ENCODE measurements at places on chromosomes 7 and 10.

DNA sequence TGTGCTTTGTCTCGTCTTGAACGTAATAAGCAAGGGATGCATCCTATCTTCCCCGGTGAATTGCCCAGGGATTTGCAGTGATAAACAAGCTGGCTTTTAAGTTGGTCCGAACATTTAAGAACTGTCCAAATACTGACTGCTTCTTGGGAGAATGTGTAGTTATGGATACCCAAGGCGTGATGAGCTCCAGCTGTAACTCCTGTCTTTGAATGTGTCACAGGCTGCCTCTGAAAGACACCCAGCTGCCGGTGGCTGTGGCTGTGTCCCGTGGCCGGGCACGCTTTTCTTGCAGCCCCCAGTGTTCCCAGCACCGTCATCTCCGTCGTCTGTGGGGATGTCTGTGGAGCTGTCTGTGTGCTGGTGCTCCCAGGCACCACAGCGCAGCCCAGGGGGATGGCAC lies 118.1 kb downstream of the GLRX3 start:
- DNase-seq = no peak

GRCh38 chr7:36671432-36671829 lies 52.9 kb downstream of the AOAH start:
- no peak for DNase-seq

GRCh38 chr10:78255796-78256638 lies 222.4 kb downstream of the RPS24 start:
- peak; percentile 100 for DNase-seq

DNA sequence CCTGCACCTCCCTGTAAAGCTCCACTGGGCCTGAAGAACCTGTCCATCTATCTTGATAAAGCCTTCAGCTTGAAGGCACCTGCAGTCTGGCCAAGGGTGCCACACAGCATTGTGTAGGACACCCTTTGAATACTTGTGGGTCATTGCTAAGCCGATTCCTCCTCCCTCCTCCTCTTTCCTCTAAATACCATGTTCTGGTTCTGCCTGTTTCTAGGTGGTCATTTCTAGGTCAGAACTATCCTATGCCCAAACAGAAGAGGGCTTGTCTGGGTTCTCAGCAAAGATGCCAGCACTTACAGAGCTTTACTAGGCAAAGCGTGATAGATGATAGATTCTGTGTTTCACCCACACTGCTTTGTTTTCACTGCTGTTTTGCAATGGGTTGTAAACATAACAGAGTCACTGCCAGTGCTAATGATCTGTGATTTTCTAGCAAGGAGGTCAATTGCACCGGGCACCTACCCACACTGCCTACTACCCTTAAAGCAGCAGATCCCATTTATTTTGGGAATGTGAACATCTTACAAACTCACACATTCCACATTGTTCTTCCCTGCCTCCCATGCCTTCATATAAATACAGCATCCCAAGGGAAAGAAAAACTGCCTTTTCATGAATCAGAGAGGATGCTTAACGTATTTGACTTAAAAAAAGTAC lies 279.1 kb upstream of the PITRM1 start:
- DNase-seq = no peak

- DNase-seq = no peak
Observed at GRCh38 chr7:5703572-5704533, 77.6 kb downstream of the RNF216 start.
